T-cell (primary cell): ENCODE measurements at places on chromosomes 5 and 9.

- H3K4me3 ChIP-seq = no peak within 1 kb of the TSS
- no peaks in the 10 kb centered on the region for H3K4me1 ChIP-seq
- DNase-seq = no peak
- H3K27me3 ChIP-seq = peaks cover 36% of the 10 kb centered on the region
- no peak within 1 kb of the TSS for H3K27ac ChIP-seq
These were observed at the start of gene CDX1 for GRCh38 chr5:150166650-150167511. CDX1 (plus strand) TSS chr5:150166778; CDS start chr5:150166877, 99 bp downstream.

- no peaks in the 10 kb centered on the region for H3K27me3 ChIP-seq
- no peaks in the 10 kb centered on the region for H3K36me3 ChIP-seq
- H3K27ac ChIP-seq = no peak overlapping the region
- no peak overlapping the region for H3K4me3 ChIP-seq
These were observed 108.3 kb upstream of the GNA14 start for GRCh38 chr9:77756449-77756848.

DNA sequence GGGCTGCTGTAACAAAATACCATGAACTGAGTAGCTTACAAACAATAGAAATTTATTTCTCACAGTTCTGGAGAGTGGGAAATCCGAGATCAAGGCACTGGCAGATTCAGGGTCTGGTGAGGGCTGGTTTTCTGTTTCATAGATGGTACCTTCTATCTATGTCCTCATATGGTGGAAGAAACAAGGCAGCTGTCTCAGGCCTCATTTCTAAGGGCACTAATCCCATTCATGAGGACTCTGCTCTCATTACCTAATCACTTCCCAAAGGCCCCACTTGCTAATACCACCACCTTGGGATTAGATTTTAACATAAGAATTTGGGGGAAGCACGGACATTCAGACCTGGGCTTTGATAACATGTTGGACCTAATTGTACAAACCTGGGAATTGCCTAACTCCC, 13.5 kb downstream of the RFESD start:
- H3K36me3 ChIP-seq = no peaks in the 10 kb centered on the region
- no peaks in the 10 kb centered on the region for H3K27me3 ChIP-seq
- peaks cover 5% of the 10 kb centered on the region for H3K4me1 ChIP-seq
- DNase-seq = no peak
- no peak overlapping the region for H3K27ac ChIP-seq

GRCh38 chr5:111478266-111478665, 34.1 kb downstream of the STARD4 start:
- DNase-seq = no peak
- H3K27me3 ChIP-seq = no peaks in the 10 kb centered on the region
- H3K27ac ChIP-seq = no peak overlapping the region

DNA sequence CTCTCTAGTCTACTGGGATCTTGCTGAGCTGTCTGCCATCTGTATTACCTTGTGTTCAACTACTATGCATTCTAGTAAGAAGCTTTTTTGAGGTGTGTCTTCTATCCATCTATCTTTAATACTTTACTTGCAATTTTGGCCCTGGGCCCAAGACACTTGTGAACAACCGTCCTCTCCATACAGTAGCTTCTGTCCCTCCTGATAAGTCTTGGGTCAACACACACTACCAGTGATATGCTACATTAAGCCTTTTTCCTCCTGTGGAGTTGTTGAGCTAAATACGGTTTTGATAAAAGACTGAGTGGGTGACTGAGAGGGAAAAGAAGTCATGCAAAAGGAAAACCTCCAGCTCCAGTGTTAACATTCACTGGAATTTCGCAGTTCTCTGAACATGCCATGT, 133.3 kb upstream of the PCA3 start:
- no peaks in the 10 kb centered on the region for H3K36me3 ChIP-seq
- H3K27ac ChIP-seq = no peak overlapping the region
- DNase-seq = no peak

DNA sequence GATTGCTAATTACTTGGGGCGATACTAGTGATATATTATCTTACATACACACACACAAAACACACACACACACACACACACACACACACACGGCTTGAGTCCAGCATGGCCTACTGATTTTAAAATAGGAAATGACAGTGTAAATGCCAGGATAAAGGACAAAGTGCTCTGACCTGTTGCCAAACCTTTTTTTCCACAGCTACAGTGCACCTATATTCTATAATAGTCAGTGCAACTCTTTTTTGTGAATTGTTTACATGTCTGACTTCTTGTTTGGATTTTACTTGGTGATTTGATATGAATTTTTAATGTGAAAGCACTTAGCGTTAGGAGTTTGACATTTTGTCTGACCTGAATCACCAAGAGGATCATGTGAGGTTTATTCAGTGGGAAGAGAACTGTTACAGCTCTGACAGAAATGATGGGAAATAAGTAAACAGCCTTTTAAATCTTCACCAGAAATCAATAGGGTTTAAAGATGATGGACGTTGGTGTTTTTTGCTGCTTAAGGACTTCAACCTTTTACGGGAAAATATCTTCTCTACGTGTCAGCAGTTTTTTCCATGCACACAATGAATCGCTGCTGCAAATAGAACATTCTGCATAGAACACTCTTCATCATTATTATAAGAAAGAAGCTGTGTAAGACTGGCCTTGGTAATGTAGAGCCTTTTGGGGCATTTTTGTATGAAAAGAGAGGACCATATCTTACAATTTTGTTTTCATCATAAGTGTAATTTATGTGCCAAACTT, 218.5 kb downstream of the RANBP17 start:
- H3K4me1 ChIP-seq = no peaks in the 10 kb centered on the region
- DNase-seq = no peak
- H3K27me3 ChIP-seq = no peaks in the 10 kb centered on the region
- no peak overlapping the region for H3K27ac ChIP-seq
- H3K4me3 ChIP-seq = no peak overlapping the region
- no peaks in the 10 kb centered on the region for H3K36me3 ChIP-seq

DNA sequence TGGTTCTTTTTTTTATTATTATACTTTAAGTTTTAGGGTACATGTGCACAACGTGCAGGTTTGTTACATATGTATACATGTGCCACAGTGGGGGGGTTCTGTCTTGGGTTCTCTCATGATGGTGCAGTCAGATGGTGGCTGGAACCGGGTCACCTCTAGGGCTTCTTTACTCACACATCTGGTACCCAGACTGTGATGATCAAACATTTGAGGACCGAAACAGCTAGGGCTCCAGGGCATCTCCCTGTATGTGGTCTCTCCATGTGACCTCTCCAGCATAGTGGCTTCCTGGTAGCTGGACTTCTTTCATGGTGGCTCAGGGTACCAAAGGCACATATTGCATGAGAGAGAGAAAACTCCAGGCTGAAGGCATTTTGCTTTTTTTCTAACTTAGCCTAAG, 9.8 kb upstream of the CRHBP start:
- no peak for DNase-seq
- no peak overlapping the region for H3K4me3 ChIP-seq
- H3K36me3 ChIP-seq = no peaks in the 10 kb centered on the region

DNA sequence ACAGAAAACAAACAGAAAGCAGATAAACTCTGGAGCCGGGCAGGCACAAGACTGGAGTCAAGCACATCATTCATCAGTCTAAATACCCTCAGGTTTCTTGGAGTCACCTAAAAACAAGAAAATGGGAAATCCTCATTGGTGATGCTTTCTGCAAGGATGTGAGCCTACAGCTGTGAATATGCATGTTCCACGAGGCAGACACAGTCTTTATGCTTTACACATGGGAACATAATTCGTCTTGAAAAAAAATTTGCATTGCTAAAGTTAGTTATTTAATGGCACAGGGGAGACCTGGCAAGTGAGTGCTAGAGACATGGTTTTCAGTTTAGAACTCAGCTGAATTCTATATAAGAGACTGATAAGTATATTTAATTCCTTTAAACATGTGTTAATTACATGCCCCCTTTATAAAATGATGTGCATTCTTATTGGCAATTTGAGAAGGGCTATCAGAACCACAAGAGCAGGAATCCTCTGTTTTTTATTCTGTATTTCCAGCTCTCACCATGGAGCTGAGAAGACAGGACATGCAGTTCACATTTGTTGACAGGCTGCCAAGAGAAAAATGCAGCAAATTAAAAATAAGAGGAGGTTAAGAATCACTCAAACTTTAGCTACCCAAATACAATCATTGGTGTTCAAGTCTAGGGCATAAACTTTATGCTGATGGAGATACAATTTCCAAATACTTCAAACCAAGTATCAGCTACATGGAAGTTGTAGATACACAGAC, 438.0 kb upstream of the MPDZ start:
- H3K27me3 ChIP-seq = no peaks in the 10 kb centered on the region
- H3K36me3 ChIP-seq = no peaks in the 10 kb centered on the region
- H3K4me1 ChIP-seq = no peaks in the 10 kb centered on the region

GRCh38 chr9:123743737-123744136, 186.2 kb downstream of the DENND1A start:
- H3K27me3 ChIP-seq = no peaks in the 10 kb centered on the region
- H3K4me3 ChIP-seq = no peak overlapping the region
- H3K27ac ChIP-seq = no peak overlapping the region

DNA sequence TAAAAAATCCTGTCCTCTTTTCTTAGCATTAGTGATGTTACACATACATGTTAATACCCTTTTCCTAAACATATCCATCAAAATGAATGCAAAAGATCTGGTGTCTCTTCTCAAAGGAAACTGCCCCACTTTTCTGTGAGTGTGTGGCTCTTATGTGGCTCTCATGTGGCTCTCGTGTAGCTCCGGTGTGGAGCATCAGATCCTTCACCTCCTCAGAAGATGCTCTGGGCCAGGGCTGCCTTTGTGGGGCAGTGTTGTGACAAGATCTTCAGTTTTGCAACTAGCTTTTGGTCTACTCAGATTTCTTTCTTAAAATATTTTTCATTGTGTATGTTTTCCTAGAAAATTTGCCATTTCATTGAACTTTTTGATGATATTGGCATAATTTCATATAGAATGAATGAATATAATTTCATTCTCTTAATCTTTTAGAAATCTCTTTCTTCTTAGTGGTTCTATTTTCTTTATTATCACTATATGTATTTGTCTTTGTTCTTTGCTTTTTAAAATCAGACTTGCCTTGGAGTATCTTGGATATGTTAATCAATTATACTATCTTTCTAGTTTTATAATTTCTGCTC, 19.4 kb downstream of the GARNL3 start:
- no peak for DNase-seq
- no peaks in the 10 kb centered on the region for H3K27me3 ChIP-seq
- no peaks in the 10 kb centered on the region for H3K4me1 ChIP-seq
- H3K36me3 ChIP-seq = no peaks in the 10 kb centered on the region
- H3K4me3 ChIP-seq = no peak overlapping the region

DNA sequence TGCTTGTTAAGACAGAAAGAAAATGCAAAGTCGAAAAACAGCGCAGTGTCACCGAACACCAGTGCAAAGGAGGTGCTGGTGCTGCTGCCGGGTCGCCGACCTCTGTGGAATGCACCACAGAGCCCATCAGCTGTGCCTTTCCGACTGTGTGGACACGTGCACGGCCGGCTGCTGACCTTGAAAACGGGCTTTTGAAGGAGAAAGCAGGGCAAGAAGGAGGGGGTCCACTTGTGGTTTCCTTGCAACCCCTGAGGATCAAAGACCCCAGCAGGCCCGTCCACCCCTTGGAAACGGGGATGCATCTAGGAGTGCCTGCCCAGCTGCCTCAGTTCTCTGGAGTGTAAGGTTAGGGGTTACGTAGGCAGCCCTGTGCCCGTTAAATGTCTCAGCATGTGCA, 6.2 kb upstream of the OLFM1 start:
- no peak overlapping the region for H3K4me3 ChIP-seq
- no peaks in the 10 kb centered on the region for H3K36me3 ChIP-seq
- H3K27me3 ChIP-seq = peaks cover 4% of the 10 kb centered on the region
- no peak for DNase-seq

DNA sequence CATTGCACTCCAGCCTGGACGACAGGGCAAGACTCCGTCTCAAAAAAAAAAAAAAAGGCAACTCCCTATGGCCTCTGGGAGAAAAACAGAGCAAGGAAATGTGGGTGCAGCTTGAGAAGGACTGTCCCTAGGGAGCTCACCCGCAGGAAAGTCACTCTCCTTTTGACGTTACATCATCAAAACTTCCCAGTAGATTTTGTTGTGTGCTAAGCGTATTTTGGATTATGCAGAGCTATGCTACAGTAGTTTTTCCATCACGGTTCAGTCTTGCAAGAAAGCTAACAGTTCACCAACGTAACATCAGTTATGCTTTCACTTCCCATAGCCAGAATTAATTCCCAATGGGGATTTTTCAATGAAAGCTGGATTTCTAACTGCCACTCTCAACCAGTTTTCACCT, 138.8 kb downstream of the HSD17B3 start:
- H3K27ac ChIP-seq = no peak overlapping the region

DNA sequence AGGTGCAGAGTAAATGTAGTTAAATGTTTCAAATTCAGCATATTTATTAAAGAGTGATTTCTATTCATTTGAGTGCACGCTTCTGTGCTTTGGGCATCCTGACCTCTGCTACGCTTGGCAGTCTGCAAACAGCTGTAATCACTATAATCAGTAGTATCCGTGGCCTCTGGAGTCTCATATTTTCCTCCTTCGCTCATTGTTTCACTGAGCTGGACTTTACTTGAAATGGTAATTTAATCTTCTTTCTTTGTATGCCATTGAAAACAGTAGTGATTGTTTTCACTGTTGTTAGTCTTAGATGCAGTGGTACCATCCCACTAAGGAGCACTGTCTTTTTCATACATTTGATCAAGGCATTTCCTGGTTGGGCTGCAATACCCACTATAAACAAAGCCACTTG, 43.5 kb upstream of the CAVIN4 start:
- no peak for DNase-seq
- H3K27me3 ChIP-seq = no peaks in the 10 kb centered on the region

GRCh38 chr5:164187785-164188184, 682.4 kb downstream of the MAT2B start:
- no peaks in the 10 kb centered on the region for H3K27me3 ChIP-seq
- no peak overlapping the region for H3K4me3 ChIP-seq
- no peaks in the 10 kb centered on the region for H3K4me1 ChIP-seq
- no peak overlapping the region for H3K27ac ChIP-seq
- no peaks in the 10 kb centered on the region for H3K36me3 ChIP-seq
- DNase-seq = no peak
